ENCODE measurements at places on chromosomes 7 and 10.

- peaks cover 57% of the 10 kb centered on the region for H3K4me1 ChIP-seq
- peaks cover 49% of the 10 kb centered on the region for H3K27me3 ChIP-seq
- no peaks in the 10 kb centered on the region for H3K36me3 ChIP-seq
- DNase-seq: peak; percentile 37
- H3K27ac ChIP-seq: no peak overlapping the region
Observed at GRCh38 chr7:73888959-73889358, 28.0 kb downstream of the TMEM270 start.

GRCh38 chr10:74799721-74800221 is 26.6 kb upstream of the KAT6B start:
- H3K4me1 ChIP-seq: peaks cover 20% of the 10 kb centered on the region
- peaks cover 5% of the 10 kb centered on the region for H3K27me3 ChIP-seq
- H3K36me3 ChIP-seq: no peaks in the 10 kb centered on the region
- H3K4me3 ChIP-seq: no peak overlapping the region
- no peak for DNase-seq

- no peak overlapping the region for H3K27ac ChIP-seq
- peaks cover 4% of the 10 kb centered on the region for H3K27me3 ChIP-seq
- H3K36me3 ChIP-seq: peaks cover 11% of the 10 kb centered on the region
- no peak for DNase-seq
- peaks cover 16% of the 10 kb centered on the region for H3K4me1 ChIP-seq
- no peak overlapping the region for H3K4me3 ChIP-seq
Observed at GRCh38 chr10:14060320-14061070, 270.2 kb downstream of the FRMD4A start.

DNA sequence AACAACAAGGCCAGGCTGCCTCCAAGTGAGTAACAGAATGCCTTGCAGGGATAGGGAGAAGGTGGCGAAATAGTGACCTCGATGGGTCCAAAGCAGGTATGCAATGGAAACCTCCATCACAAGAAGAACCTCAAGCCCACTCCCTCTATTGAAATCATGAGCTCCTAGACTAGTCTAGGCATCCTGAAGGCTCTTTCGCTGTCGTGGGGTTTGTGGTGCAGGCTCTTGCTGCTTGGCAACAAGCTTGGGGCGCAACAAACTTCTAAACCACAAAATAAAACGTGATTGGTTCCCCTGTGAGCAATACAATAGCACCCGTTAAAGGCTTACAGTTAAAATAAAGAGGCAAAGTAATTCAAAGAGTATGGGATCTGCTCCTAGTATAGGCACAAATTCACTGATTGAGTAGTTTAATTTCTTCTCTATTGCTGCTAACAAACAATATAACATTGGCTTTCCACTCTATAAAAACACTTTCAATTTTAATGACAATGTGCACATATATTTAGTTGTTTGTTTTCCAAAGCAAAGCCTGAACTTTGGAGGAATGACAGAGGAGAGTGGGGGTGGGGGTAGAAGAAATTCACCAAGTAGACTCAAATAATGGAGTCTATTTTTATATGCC is 64.1 kb downstream of the C10orf67 start:
- no peaks in the 10 kb centered on the region for H3K36me3 ChIP-seq
- peaks cover 41% of the 10 kb centered on the region for H3K27me3 ChIP-seq
- peaks cover 7% of the 10 kb centered on the region for H3K4me1 ChIP-seq
- no peak for DNase-seq
- no peak overlapping the region for H3K27ac ChIP-seq

- DNase-seq: no peak
- H3K36me3 ChIP-seq: no peaks in the 10 kb centered on the region
- H3K27ac ChIP-seq: peak overlapping the region; percentile 28
- no peaks in the 10 kb centered on the region for H3K27me3 ChIP-seq
- no peaks in the 10 kb centered on the region for H3K4me1 ChIP-seq
- H3K4me3 ChIP-seq: no peak overlapping the region
Observed at GRCh38 chr10:82358486-82359099, 483.6 kb downstream of the NRG3 start.

GRCh38 chr7:151062399-151063211 is 3.2 kb downstream of the SLC4A2 start:
- no peak overlapping the region for H3K27ac ChIP-seq
- H3K4me1 ChIP-seq: peaks cover 38% of the 10 kb centered on the region
- H3K36me3 ChIP-seq: peaks cover 8% of the 10 kb centered on the region
- DNase-seq: peak; percentile 90
- H3K27me3 ChIP-seq: peaks cover 13% of the 10 kb centered on the region

DNA sequence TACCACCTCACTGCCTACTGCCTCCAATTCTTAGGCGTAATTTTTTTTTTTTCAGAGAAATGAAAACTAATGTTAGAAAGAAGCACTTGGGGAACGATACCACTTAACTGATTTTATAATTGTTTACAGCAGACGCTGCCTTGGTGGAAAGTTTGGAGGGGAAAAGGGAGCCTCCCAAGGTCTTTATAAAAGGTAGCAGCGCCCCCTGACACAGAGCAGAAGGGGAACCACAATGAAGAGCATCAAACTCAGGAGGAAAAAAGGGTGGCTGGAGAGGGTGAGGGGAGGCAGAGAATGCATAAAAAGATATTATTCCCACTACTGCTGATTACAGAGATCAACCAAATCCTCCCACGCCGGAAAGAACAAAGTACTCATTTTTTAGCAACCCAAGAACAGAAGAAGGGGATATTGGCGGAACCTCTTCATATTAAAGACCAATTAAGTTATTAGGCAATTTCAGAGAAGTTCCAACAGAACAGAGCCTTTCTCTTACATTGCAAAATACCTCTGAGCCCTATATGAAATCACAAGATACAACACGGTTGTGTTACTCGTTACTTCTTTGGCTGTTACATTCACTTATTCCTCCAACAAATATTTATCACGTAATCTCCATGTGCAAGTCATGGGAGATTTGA is 135.8 kb downstream of the TEX36 start:
- H3K4me1 ChIP-seq: peaks cover 66% of the 10 kb centered on the region
- no peak for DNase-seq
- no peak overlapping the region for H3K27ac ChIP-seq
- no peaks in the 10 kb centered on the region for H3K36me3 ChIP-seq
- no peaks in the 10 kb centered on the region for H3K27me3 ChIP-seq

DNA sequence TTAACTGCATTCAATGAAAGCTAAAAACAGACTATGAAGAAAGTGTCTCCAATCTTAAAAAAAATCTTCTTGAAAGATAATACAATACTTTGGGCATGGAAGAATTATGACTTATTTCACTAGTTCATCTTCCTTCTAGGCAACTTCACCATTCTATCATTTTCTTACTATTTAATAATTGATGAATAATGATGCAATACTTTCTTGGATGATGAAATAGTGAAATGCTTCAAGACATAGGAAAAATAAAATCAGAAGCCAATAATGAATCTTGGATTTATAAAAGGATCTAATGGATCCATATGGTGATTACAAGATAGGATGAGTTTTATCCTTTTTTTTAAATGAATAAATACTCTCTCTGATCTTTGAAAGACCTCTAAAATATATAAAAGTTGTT is 4.4 kb downstream of the DMBT1 start:
- no peak for DNase-seq
- H3K36me3 ChIP-seq: no peaks in the 10 kb centered on the region
- H3K27me3 ChIP-seq: peaks cover 65% of the 10 kb centered on the region
- H3K4me3 ChIP-seq: no peak overlapping the region
- H3K4me1 ChIP-seq: peaks cover 6% of the 10 kb centered on the region

DNA sequence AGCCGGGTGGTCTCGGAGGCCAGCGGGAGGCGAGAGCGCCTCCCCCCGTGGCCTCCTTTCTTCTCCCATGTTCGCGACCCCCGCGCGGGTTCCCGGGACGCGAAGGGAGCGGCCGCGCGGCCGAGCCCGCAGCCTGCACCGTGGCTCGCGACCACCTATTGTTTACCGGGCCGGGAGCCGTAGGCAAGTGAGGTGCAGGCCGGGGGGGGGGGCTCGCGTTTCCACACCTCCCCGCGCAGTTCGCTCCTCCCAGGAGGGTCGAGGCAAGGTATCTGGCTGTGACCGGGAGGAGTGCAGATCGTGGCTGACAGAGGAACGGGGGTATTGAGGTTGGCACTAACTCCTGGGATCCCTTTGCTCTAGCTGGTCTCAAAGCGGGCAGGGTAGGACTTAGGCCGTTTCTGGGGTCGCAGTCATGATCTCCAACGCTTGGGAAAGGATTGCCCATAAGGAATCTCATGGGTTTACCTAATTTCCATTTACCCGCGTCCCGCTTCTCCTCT is 734 bp downstream of the PTPN12 start:
- DNase-seq: peak; percentile 52
- H3K4me3 ChIP-seq: peak overlapping the region; percentile 97
- peak overlapping the region; percentile 99 for H3K27ac ChIP-seq
- H3K27me3 ChIP-seq: peaks cover 3% of the 10 kb centered on the region
- peaks cover 23% of the 10 kb centered on the region for H3K36me3 ChIP-seq
- peaks cover 47% of the 10 kb centered on the region for H3K4me1 ChIP-seq

- DNase-seq: no peak
- peaks cover 4% of the 10 kb centered on the region for H3K4me1 ChIP-seq
- no peak overlapping the region for H3K27ac ChIP-seq
- H3K36me3 ChIP-seq: peaks cover 80% of the 10 kb centered on the region
- H3K4me3 ChIP-seq: no peak overlapping the region
Observed at GRCh38 chr7:20364571-20365196, 34.0 kb downstream of the ITGB8 start.

- H3K4me3 ChIP-seq: no peak overlapping the region
- H3K36me3 ChIP-seq: no peaks in the 10 kb centered on the region
- H3K27ac ChIP-seq: no peak overlapping the region
- no peak for DNase-seq
- peaks cover 3% of the 10 kb centered on the region for H3K27me3 ChIP-seq
- peaks cover 5% of the 10 kb centered on the region for H3K4me1 ChIP-seq
Observed at GRCh38 chr7:20816372-20816959, 29.8 kb upstream of the SP8 start.

GRCh38 chr10:3787016-3787400 is 2.0 kb upstream of the KLF6 start:
- peak overlapping the region; percentile 99 for H3K27ac ChIP-seq
- peaks cover 8% of the 10 kb centered on the region for H3K36me3 ChIP-seq
- peaks cover 27% of the 10 kb centered on the region for H3K4me1 ChIP-seq
- no peak for DNase-seq
